ENCODE measurements at places on chromosomes 13 and 19.

GRCh38 chr13:28337166-28338005, 157.5 kb downstream of the FLT1 start:
- DNase-seq: no peak

DNA sequence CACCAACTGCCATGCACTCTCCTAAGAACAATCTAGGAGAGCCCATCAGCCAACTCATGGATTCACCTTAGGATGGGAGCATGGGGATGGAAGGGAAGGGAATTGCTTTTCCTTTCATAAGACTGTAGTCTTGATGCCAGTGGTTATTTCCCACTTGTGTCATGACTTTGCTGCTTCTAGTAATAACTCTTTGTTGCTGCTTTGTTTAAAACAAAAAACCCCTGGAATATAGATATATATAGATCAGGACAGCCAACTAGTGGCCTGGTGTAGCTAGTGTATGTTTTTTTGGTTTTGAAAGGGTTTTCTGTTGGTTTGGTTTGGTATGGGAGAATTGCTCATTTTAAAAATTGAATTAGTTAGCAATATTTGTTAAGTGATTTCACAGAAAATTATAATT, 39.3 kb upstream of the KCTD4 start:
- DNase-seq: no peak

- no peak for DNase-seq
Measured at GRCh38 chr13:103676329-103676728, 610.1 kb upstream of the SLC10A2 start.

DNA sequence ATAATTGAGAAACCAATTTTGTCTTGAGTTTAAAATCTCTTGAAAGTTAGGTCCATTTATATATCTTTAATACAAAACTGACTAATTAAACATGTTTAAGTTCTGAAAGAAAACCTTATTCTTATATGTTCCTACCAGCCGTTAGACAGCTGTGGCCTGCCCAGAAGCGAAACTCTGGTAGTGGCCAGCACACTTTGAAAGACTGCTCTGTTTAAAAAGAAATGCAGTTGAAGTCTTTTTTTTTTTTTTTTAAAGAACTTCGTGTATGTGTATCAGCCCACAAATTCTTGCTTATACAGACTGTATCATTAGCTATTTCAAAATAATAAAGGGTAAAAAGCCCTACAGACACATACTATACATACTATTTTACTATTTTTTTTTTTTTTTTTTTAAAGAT, 34.0 kb downstream of the KCTD4 start:
- no peak for DNase-seq

GRCh38 chr13:97492684-97493371, 58.9 kb downstream of the RAP2A start:
- no peak for DNase-seq

GRCh38 chr19:48475369-48476068, 6.3 kb downstream of the CYTH2 start:
- DNase-seq: no peak

GRCh38 chr13:94329277-94329676, 150.2 kb downstream of the DCT start:
- DNase-seq: no peak

GRCh38 chr19:34675250-34675649, 1.7 kb downstream of the SCGB2B2 start:
- no peak for DNase-seq

Measured in activated gamma-delta T cell treated with anti-CD3 and anti-CD28 coated beads, Interleukin-2, amount 50 U/mL, for 16 hours (primary cell).